ENCODE measurements at places on chromosomes 3 and 15.

DNA sequence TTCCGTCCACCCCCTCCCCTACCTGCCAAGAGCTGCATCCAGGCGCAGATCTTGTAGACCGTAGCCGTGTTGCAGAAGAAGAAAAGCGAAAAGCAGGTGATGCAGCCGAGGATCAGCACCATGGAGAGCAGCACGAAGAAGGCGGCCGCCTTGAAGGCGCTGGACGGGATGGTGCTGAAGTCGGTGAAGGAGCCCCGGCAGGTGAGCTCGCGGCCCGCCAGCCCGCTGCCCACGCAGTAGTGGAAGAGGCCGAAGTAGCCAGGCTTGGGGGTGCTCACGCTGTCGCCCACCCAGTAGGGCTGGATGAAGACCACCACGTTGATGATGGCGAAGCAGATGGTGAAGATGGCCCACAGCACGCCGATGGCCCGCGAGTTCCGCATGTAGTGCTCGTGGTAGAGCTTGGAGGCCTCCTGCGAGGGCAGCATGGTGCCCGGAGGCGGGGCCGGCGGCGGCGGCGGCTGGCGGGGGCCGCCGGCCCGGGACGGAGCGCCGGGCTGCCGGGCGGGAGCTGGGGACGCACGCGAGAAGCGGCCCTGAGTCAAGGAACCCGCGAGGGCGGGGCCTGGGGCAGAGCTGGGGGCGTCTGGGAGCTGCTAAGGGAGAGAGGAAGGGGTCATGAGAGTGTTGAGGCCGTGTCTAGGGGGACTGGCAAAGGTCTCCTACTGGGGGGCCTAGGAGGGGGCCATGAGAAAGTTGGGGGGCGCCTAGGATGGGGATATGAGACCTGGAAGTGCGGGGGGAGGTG, 1.2 kb downstream of the LHFPL4 start:
- DNase-seq, result peak; percentile 4

DNA sequence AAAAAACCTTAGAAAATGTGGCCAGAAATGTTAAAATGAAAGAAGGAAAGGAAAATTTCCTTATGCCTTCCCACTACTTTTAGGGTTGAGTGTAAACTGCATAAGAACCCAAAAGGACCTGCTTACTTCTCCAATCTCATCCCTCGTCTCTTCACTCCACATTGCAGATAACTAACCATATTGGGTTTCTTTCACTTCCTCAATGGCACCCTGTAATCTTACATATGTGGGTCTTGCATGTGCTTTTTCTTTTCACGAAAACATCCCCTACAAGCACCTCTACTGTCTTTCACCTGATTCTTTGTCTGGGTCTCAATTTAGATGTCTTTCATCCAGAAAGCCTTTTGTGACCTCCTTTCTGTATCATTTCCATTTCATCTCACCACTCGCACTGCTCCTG, 23.1 kb downstream of the EOMES start:
- DNase-seq, result no peak

DNA sequence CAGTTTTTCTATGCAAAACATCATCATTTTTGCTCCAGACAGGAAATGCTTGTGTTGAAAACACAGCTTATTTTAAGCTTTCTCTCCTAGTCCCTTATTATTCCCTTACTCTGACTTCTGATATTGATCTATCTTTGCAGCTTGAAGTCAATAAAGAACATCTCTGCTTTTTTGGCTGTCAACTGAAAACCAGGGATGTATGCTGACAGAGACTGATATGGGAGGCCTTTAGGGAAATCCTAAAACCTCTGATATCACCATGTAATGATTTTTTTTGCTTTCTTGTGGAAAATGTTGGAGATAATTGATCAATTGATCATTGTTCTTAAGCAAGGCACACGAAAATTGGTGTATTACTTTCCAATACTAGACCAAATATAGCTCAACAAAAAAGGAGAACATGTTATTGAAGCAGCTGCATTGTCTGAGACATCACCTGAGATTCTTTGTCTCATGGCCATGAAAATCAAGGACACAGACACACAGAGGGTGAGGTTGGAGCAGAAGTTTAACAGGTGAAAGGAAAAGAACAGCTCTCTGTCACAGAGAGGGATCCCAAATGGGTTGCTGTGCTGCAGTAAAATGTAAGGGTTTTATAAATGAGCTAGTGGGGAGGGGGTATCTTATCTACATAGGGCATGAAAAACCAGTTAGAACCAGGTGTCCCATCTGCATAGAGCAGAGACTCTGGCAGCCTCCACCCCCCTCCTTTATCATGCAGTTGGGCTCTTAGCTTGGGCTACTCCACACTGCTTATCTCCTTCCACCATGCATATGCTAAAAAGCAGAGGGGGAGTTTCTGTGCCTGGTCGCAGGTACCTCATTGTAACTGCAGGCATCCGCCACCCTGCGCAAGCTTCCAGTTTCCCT, 17.0 kb upstream of the SENP7 start:
- DNase-seq, result no peak

GRCh38 chr3:172155897-172156585, 116.7 kb downstream of the FNDC3B start:
- DNase-seq, result no peak
